Heart right ventricle (tissue), 16 donors: ENCODE measurements at places on chromosomes 1 and 21. TPM values are rescaled to one million over a fixed set of nuclear protein-coding genes. Genes with fewer than 3 reads are reported as not detected.

GRCh38 chr1:163863731-163864130 is 542.0 kb downstream of the NUF2 start:
- peaks cover 7% of the 10 kb centered on the region for H3K4me1 ChIP-seq
- no peak for DNase-seq
- no peak overlapping the region for H3K4me3 ChIP-seq
- no peaks in the 10 kb centered on the region for H3K27me3 ChIP-seq

HNRNPCL1 gene
- not detected for total RNA-seq

- no peak overlapping the region for H3K27ac ChIP-seq
- no peaks in the 10 kb centered on the region for H3K27me3 ChIP-seq
- no peaks in the 10 kb centered on the region for H3K4me1 ChIP-seq
- H3K36me3 ChIP-seq, result no peaks in the 10 kb centered on the region
- DNase-seq, result no peak
- H3K4me3 ChIP-seq, result no peak overlapping the region
Observed at GRCh38 chr21:36730291-36731281, 31.7 kb downstream of the SIM2 start.

DNA sequence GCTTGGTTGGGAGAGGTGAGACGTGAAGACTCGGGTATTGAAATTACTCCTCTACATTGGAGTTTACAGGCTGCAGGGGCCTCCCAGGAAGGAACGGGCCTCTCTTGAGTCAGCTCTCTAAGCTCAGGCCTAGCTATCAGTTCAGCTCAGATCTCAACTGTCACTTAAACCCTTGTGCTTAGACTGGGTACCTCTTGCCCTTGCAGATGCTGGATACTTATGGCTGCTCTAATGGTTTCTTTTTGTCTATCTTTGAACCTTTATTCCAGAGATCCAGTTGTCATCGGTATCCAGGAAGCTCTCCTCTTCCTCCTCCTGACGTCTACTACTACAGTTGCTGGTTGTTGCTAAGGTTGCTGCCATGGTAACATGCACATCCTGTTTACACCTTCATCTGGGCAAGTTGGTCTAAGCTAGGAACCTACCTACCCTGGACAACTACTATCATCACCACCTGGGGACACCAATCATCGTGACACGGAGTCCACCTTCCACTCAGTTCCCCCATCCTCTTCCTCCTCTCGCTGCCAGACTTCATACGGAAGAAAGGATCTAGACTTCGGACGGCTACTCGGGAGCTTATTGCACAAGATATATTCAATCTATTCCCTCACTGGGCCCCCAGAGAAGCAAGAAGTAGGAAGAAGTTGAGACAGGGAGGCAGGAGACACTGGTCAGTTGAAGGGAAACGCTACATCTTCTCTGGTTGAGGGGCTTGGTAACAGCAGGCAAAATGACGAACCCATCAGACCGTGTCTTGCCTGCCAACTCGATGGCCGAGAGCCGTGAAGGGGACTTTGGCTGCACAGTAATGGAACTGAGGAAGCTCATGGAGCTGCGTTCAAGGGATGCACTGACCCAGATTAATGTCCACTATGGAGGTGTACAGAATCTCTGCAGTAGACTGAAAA is 56.1 kb downstream of the ATP2B4 start:
- H3K36me3 ChIP-seq, result no peaks in the 10 kb centered on the region
- no peak overlapping the region for H3K4me3 ChIP-seq
- peaks cover 75% of the 10 kb centered on the region for H3K4me1 ChIP-seq
- no peaks in the 10 kb centered on the region for H3K27me3 ChIP-seq
- DNase-seq, result no peak

DNA sequence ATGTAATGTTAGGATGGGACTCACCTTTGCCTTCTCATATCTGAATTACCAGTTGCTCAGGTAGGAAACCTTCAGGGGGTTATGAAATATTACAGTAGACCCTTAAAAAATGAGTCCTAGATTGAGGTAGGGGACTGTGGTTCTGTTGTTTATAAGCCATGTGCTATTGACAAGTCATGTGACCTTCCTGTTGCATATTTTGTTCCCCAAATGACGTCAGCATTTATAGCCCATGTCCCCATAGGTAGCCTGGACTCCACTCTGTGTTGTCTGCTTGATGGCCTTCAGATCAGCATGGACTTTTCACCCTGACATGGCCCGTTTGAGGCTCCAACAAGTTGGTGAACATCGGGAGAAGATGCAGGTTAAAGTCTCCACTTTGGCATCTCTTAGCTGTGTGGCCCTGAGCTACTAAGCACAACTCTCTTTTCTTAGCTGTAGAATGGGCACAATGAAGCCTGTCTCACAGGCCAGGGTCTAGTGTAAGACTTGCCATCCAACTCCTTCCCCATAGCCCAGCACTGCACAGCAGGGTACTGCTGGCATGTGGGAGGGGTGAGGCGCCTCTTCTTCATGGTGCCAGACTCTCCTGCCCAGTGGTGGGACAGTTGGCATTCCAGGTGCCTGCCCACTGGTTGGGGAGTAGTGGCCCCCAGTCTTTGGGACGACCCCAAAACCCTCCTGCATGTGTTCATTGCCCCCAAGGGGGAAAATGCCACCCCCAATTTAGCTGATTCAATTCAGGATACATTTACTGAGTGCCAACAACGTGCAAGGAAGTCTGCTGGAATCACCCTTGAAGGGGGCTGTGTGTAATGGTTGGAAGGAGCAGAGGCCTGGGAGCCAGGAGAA is 36.1 kb upstream of the TTC22 start:
- no peak overlapping the region for H3K27ac ChIP-seq
- DNase-seq, result no peak
- no peaks in the 10 kb centered on the region for H3K27me3 ChIP-seq
